ENCODE measurements at places on chromosomes 3 and 15. TPM values are rescaled to one million over a fixed set of nuclear protein-coding genes. Genes with fewer than 3 reads are reported as not detected.
A peak's percentile ranks its signal among the peaks of the same experiment; 100 is the strongest.

The GHSR gene
- total RNA-seq, result not detected

The C3orf22 gene
- not detected for total RNA-seq

DNA sequence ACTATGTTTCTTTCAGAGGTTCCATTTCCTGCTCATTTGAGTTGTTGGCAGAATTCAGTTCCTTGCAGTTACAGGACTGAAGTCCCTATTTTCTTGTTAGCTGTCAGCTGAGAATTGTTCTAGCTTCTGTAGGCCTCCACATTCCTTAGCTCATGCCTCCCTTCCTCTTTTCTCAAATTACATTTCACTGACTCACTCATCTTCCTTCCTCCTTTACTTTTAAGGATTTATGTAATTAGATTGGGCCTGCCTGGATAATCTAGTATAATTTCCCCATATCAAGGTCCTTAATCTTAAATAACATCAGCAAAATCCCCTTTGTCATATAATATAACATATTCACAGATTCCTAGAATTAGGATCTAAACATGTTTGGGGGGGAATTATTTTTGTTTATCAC lies 40.6 kb upstream of the RBMS3 start:
- peak; percentile 37 for DNase-seq

- no peak for DNase-seq
Measured at GRCh38 chr3:185992831-185993374, 55.1 kb upstream of the TRA2B start.

DNA sequence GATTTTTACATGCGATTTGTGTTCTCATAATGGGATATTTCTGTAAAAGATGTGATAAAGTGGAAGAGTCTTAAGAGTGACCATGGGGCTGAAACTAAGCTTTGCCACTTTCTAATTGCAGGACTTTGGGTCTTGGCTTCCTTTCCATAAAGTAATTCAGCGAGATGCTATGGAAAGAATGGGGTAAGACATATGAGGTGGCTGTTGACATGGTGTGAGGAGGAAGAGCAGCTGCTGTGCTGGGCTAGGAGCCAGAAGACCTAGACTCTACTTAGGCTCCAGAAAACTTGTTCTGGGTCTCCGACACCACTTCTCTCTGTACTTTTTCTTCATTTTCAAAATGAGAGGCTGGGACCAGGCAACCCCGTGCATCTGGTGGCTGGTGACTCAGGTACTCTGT lies 654.5 kb upstream of the CFAP20DC start:
- DNase-seq, result peak; percentile 17
